Hematopoietic multipotent progenitor cell treated with erythropoietin and hydrocortisone succinate and interleukin-3 and kit ligand, for 15 days (in vitro differentiated cells): ENCODE measurements at places on chromosomes 13 and 19.

- peak; percentile 90 for DNase-seq
Observed at GRCh38 chr13:97259798-97260714, 37.9 kb downstream of the MBNL2 start.

GRCh38 chr19:14059652-14060155 is 2.2 kb downstream of the PALM3 start:
- peak; percentile 47 for DNase-seq

DNA sequence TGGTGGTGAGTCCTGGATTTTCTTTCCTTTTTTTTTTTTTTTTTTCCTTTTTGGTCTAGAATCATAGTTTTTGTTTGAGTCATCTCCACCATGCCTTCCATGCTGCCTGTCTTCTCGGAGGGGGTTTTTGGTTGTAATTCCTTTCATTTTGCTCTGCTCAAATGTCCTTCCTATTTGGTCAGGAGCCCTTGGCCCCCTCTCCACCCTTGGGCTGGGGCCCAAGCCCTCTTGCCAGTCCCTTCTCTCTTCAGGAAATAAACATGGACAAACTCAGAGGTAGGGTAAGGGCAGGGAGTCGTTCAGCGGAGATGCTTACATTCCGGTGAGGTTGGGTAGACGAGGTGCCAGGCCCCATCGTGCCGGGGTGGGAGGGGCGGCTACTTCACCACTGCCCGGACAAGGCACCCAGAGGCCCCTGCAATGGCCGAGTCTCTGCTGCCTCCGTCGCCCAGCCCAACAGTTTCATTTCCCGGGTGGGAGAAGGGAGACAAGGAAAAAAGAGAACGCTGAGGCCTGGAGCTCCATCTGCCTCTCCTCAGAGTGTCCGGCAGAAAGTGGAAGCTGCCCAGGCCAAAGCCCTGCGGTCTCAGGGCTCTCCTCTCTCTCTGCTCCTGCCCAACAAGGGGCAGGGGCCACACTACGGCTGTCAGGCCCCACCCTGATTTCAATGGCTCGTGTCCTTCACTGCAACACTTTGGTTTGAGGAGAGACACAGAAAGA is 12.7 kb downstream of the ZNF574 start:
- no peak for DNase-seq

GRCh38 chr13:47521890-47522487 is 479.1 kb downstream of the SUCLA2 start:
- DNase-seq, result no peak

DNA sequence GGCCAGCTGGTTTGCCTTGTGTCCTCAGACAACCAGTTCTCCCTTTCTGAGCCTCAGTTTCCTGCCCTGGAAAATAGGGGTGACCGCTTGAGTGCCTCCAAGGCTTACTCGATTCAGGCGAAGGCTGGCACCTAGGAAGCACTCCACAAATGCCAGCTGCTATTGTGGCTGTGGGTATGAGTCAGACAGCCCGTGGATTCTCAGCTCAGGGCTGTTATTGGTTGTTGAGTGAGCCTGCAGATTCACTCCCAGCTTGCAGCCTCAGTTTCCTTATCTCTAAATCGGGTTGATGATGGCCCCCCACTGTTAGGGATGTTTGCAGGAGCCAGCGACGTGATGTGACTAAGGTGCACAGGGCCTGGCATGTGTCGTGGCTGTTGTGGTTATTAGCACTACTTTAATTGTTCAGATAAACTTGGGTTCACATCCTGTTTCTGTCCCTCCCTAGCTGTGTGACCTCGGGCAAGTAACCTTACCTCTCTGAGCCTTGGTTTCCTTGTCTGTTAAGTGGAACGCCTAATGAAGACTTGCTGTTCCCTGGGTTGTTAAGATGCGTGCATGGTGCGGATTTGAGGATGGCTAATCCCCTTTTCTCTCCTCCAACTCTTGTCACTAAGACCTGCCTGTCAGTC is 2.4 kb downstream of the MARK4 start:
- no peak for DNase-seq

GRCh38 chr13:109785141-109785891 is 1.1 kb downstream of the IRS2 start:
- peak; percentile 45 for DNase-seq

GRCh38 chr13:46858163-46858562 is 38.7 kb downstream of the HTR2A start:
- DNase-seq, result no peak

GRCh38 chr19:10661946-10662345 is 7.8 kb downstream of the ILF3 start:
- no peak for DNase-seq

DNA sequence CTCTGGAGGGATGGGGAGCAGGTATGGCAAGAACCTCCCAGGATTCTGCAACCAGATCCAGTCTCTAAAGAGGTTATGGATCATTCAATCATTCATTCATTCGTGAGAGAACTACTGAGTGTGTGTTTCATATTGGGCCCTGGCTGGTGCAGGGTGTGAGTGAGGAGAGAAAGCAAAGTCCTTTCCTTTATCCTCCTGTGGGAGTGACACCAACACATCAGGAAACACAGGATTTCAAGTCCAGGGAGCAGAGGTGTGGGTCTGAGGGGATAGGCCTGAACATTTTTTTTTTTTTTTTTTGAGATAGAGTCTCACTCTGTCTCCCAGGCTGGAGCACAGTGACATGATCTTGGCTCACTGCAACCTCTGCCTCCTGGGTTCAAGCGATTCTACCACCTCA is 3.3 kb downstream of the CEACAM1 start:
- DNase-seq, result no peak

GRCh38 chr19:30148039-30148790 is 206.2 kb downstream of the URI1 start:
- DNase-seq, result no peak

- no peak for DNase-seq
Observed at GRCh38 chr13:24182703-24183081, 22.2 kb downstream of the SPATA13 start.

- DNase-seq, result no peak
Observed at GRCh38 chr19:38655148-38655824, 7.8 kb downstream of the ACTN4 start.

GRCh38 chr19:49588365-49589122 is 2.4 kb upstream of the PRR12 start:
- DNase-seq, result no peak

DNA sequence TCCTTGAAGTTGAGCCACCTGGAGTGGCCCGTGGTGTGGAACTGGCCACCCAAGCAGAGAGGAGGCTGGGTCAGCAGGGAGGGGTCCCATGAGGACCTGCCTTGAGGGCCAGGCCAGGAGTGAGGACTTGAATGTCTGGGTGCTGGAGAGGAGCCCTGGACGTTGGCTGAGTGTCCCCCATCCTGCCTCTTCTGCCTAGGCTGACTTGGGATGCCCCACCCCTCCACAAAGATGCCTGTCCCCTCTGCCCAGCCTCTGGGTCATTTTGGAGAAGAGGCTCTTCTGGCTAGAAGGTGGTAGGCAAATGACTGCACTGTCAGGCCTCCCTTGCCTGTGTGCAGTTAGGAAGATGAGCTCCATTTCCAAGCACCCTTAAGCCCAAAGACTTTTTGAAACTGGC is 1.7 kb downstream of the SSBP4 start:
- no peak for DNase-seq

- DNase-seq, result no peak
Observed at GRCh38 chr13:47519626-47520025, 481.4 kb downstream of the SUCLA2 start.

DNA sequence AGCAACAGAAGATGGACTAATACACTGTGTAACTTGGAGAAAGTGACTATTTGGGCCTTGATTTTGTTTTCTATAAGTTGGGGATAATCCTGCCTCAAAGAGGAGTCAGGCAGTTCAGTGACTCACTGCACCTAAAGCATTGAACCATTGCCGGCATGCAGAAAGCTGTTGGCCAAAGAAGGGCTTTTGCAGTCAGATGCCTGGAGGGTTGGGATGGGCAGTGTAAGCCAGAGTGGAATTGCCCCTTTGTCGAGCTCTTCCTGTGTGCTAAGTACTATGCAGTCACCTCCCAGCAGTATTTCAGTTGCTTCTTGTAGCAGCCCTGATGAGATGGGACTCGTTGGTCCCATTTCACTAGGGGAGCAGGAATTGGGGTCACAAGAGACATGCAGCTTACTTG is 11.1 kb downstream of the ZNF473 start:
- DNase-seq, result no peak

- DNase-seq, result no peak
Observed at GRCh38 chr19:35977446-35978222, 17.4 kb upstream of the SDHAF1 start.

DNA sequence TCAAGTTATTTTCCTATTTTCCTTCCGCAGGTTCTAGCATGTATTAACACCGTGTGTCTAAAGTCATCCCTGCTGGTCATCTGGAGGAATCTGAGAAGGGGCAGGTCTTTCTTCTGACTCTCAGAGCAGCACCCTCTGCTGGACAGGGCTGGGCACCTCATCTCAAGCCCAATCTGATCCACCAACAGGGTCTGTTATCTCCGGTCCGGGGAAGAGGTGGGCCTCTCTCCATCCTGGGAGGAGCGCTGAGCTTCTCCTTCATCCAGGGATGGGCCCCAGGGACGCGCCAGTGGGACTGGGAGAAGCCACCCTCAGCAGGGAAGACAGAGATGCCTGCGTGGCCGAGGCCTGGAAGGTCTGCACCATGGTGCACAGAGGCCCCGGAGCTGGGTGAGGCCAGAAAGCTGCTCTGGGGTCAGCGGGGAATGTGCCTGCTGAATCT is 26.0 kb upstream of the ZNF331 start:
- no peak for DNase-seq

- no peak for DNase-seq
Observed at GRCh38 chr13:109779074-109779473, 7.3 kb downstream of the IRS2 start.

- no peak for DNase-seq
Observed at GRCh38 chr13:31282741-31283455, 83.1 kb downstream of the B3GLCT start.

GRCh38 chr19:1166872-1167573 is 7.0 kb downstream of the SBNO2 start:
- DNase-seq, result no peak

- DNase-seq, result no peak
Observed at GRCh38 chr13:31946091-31946770, 85.3 kb upstream of the FRY start.

DNA sequence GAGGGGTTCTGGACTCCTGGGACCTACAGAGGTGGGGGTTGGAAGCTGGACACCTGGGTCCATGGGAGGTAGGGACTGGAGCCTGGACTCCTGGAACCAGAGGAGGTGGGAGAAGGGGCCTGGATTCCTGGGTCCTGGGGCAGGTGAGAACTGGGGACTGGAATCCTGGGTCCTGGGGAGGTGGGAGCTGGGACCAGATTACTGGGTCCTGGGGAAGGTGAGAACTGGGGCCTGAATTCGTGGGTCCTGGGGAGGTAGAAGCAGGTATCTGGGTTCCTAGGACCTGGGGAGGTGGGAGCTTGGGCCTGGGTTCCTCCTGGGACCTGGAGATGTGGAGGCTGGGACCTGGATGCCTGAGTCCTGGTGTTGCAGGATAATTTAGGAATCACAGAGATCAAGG is 653 bp downstream of the CLEC4M start:
- DNase-seq, result no peak

- DNase-seq, result no peak
Observed at GRCh38 chr19:19738564-19738963, 5.7 kb upstream of the ZNF14 start.

DNA sequence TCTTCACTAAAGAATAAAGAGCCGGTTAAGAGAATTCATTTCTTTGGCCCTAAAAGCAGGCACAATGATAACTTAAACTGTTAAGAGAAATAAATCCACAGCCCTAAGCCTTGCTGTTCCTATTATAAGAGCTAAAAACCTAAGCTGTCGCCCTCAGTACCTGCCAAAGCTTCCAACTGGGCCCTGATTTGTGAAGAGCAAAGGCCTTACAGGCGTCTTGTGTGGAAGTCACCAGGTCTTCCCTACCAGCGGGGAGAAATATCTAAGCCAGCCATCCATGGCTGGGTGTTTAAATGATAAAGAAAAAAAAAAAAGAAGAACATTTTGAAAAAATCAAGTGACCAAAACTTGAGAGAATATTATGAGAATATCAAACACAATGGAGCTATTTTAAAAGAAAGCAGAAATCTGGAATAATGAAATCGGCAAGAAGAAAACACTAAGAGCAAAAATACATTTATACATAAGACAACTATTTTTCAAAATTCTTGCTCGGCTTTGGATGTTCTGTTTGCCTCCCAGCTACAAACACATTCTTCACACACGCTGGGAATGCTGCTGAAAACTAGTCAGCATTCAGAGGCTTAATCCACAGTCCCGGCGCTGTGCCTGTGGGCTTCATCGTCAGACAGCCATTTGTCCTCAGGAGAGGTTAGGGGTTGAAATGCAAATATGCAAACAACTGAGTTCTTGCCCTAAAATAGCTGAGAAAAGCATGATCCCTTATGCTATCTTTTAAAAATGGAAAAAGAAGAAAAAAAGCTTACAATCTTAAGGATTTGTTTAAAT is 89.8 kb upstream of the LSM14A start:
- no peak for DNase-seq

DNA sequence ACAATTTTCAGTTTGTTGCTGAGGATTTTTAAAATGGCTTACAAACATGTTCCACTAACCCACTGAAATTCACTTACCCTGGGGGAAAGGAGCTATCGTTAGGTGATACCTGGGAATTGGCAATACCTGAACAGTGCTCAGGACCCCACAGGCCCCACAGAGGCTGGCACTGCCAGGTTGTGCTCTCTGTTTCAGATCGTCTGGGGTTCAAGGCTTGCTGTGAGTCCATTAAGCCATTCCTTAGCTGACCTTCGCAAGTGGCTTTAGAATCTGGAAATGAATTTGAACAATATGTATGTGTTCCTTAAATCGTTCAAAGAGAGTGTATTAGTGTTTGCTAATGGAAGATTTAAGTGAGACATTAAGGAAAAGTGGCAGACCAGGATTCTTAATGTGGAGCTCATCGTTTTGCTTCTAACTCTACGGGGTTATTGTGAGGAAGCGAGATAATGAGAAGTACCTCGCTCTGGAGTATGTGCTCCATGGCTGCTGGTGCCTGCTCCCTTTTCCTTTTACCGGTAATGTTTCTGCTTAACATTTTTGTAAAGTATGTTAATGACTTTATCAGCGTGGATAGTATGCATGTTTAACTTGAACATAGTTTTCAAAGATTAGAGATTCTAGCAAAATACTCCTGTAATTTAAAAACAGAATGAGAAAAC is 13.6 kb downstream of the KLF5 start:
- DNase-seq, result no peak

- DNase-seq, result no peak
Observed at GRCh38 chr13:87398047-87398446, 273.1 kb upstream of the SLITRK5 start.

- DNase-seq, result no peak
Observed at GRCh38 chr13:110067355-110068175, 239.4 kb downstream of the COL4A1 start.

DNA sequence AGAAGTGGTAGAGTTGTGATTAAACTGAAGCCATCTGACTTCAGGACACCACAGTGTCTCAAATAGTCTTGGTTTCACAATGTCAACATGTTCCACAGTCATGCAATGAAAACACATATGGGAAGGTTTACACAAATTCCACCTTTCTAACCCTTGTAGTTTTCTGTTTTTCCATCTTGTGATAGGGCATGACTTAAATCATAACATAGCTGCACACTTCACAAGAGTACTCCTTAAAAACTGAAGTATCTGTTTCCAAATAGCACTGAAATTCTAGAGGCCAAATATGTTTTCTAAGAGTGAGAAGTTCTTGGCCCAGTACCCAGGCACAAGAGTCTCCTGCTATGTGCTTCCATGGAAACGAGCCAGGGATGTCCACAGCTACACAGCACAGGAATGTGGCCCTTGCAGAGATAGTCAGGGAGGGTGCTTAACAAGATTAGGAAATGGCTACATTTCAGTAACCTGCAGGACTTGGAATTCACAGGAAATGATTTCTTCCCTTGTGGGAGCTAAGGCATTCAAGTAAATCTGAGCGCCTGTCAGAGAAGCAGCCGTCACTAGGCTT is 269.1 kb downstream of the NDFIP2 start:
- no peak for DNase-seq
